ENCODE measurements at places on chromosomes 3 and 15.

GRCh38 chr3:170180079-170180907, 1.2 kb downstream of the PHC3 start:
- no peak for DNase-seq

GRCh38 chr3:136078421-136079364, 113.2 kb downstream of the PPP2R3A start:
- DNase-seq: no peak

DNA sequence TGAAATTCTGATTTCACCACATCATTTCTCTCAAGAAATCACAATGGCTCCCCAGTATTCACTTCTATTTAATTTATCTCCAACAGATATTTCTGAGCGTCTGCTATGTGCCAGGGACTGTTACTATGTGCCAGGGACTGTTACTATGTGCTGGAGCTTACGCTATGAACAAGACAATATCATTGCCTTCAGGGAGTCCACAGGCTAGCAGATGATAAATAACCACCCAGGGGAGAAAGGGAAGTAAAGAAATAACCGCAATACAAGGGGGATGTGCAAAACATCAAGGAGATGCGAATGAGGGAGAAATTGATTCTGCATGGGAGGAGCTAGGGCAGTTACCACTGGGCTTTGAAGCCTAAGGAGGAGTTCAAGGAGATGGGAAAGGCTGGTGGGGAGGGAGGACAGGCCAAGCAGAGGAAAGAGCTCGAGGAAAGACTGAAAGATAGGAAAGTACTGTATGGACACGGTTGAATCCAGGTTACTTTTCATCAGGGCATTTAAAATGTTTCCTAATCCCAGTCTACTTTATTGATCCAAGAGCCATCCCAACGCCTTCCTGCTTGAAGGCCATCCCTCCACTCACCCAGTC, 2.5 kb downstream of the THSD4 start:
- no peak for DNase-seq

GRCh38 chr3:169659096-169659819, 4.3 kb downstream of the MECOM start:
- DNase-seq: no peak

GRCh38 chr3:149810846-149811245, 2.2 kb upstream of the RNF13 start:
- no peak for DNase-seq

GRCh38 chr3:85271911-85272310, 313.1 kb downstream of the CADM2 start:
- no peak for DNase-seq

GRCh38 chr3:187101184-187102072, 37.9 kb downstream of the RPL39L start:
- peak; percentile 23 for DNase-seq

- DNase-seq: no peak
Observed at GRCh38 chr3:169008776-169009358, 654.6 kb downstream of the MECOM start.

DNA sequence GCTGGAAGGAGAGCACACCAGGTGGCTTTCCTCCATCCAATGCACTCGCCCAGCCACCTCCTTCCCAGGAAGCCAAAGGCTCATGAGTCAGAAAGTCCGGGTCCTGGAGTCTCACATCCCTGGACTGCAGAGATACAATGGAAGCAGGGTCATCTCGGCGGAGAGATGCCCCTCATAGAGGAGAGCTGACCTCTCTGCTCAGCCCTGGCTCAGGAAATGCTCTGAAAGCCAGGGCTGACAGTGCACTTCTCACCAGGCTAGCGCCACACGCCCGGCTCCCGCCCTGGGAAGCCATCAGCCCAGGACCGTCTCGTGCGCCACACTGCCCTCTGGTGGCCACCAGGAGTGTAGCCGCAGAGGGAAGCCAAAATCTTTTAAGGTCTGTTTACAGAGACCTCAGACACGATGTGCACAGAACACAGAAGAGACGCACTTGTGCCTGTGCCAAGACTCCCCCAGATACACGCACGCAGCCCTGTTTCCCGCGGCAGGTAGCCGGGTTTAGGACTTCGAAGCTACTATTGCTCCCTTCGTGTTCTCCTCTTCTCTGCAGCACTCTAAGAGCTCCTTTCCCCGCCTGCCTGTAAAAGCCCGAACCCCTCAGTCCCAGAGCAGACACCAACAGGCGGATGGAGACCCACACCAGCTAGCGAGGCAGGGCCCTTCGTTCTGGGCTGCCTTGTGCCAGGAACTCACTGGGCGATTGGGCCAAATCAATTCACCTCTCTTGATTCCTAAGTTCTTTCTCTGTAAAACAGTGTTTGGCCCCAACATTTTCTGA, 9.7 kb downstream of the NTRK3 start:
- peak; percentile 52 for DNase-seq

DNA sequence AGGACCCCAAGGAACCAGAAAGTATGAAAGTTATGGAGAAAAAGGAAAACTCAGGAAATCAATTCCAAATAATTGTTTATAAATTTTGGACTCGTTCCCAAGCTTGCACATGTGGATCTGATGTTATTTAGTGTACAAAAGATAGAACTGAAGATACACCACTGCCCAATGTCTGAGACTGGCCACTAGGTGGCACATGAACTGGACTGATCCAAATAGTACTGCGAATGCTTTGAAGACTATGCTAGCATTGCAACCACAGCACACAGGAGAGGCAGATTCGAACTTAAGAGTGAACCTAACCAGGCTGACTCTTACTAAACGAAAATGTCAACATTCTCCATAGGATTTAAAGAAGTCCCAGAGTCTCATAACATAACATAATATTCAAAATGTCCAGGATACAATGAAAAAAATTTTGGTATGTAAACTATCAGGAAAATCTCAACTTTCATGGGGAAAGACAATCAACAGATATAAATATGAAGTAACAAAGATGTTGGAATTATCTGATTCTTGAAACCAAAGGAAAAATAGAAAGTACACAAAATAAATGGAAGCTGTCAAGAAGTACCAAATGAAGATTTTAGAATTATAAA, 596.7 kb downstream of the FGF12 start:
- no peak for DNase-seq

DNA sequence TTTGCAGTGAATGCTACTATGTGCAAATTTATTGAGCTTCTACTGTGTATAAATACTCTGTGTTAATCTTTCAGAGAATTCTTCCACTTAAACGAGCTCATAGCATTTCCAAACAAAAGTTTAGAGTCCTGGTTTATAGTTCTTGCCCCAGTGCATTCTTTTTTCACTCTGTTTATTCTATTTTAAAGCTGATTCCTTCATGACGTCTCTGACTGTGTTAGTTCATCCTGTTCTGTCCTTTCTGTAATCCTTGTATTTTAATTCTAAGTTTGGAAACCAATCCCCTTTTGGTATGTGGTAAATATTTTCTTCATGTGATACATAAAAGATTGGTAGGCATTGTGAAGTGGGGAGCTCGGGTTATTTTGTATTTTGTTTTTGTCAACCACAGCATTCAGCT, 18.7 kb downstream of the P2RY14 start:
- DNase-seq: no peak

- DNase-seq: no peak
Observed at GRCh38 chr3:143326983-143327778, 207.6 kb downstream of the CHST2 start.

GRCh38 chr3:59429198-59429597, 379.4 kb upstream of the CFAP20DC start:
- no peak for DNase-seq

DNA sequence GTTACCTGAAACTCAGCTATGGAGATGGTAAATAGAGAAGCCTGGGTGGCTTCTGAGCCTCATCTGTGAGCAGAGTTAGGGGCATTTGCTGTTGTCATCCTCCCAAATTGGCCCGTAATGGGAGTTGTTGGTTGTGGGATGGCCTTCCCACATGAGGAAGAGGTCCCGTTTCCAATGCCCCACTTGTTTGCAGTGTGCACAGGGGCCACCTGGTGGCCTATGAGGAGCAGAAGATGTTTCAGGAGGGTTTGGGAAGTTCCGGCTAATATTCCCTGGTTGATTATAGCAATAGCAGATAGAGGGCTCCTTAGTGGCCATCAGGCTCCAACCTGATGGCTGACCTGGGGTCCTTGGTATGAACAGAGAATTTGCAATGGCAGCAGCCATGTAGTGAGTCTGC, 1546.5 kb downstream of the OTOL1 start:
- DNase-seq: no peak

- DNase-seq: no peak
Observed at GRCh38 chr3:74387111-74387735, 227.2 kb downstream of the CNTN3 start.

GRCh38 chr15:83398626-83399025, 48.5 kb upstream of the SH3GL3 start:
- no peak for DNase-seq

GRCh38 chr3:45632956-45633355, 38.4 kb downstream of the LIMD1 start:
- no peak for DNase-seq

GRCh38 chr3:196962930-196963630, 5.6 kb downstream of the PIGZ start:
- no peak for DNase-seq

- DNase-seq: no peak
Observed at GRCh38 chr15:73518180-73518862, 75.4 kb downstream of the REC114 start.

DNA sequence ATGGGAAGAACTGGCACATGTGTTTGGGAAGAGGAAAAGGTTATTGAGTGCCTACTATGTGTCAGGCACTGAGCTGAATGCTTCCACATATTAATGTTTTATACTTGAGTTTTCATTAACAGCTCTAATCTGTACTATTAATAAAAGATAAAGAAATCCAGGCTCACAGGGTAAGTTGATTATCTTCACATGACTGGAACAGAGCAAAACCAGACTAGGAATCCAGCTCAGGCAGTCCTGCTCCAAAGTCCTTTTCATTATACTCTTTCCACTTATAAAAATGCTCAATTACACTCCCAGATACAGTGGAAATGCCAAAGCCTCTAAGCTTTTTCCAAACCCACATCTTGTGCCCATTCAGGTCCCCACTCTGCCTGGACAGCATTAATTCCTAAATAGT, 97.6 kb downstream of the TNIK start:
- no peak for DNase-seq

GRCh38 chr3:55416331-55416821, 70.7 kb downstream of the WNT5A start:
- no peak for DNase-seq

- DNase-seq: peak; percentile 93
Observed at GRCh38 chr3:140941434-140942220, at the start of gene SLC25A36. Gene SLC25A36 (plus strand): TSS chr3:140941836. CDS start chr3:140942055, 219 bp downstream.

- no peak for DNase-seq
Observed at GRCh38 chr3:193768070-193768394, 175.0 kb downstream of the OPA1 start.

DNA sequence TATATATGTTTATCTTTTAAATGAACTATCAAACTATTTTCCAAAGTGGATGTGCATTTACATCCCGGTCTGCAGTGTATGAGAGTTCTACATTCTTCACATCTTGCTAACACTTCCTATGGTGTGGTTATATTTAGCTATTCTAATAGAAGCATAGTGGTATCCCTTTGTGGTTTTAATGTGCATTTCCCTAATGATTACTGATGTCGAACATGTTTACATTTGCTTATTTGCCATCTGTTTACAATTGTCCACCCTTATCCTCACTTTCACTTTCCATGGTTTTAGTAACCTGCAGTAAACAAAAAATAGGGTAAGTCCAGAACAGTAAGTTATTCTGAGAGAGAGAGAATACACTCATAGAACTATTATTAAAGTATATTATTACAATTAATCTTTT, 360.5 kb upstream of the NAALADL2 start:
- no peak for DNase-seq

GRCh38 chr15:73601451-73602445, 31.4 kb downstream of the NPTN start:
- DNase-seq: no peak

GRCh38 chr15:98800437-98801233, 152.3 kb downstream of the IGF1R start:
- DNase-seq: no peak

DNA sequence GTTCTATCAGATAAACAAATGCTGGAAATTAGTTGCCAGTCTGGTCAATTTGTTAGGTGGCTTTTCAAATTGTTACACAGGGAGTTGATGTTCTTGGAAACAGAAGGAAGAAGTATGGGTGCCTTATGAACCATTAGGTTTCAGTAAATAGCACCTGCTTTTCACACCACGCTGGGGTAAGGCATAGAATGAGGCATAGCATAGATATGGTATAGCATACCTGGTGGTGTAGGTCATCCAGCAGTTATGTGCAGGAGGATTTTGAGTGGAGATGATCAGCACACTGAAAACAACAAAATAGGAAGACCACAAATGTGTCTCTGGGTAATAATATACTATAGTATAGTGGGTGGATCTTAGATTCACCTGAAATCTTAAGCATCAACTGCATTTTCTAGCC, 121.4 kb downstream of the GMPS start:
- no peak for DNase-seq

GRCh38 chr15:43508991-43509659, 8.3 kb upstream of the MAP1A start:
- DNase-seq: no peak

- DNase-seq: no peak
Observed at GRCh38 chr3:139317660-139318430, 26.0 kb upstream of the MRPS22 start.

- DNase-seq: peak; percentile 74
Observed at GRCh38 chr15:31365655-31366127, 39.1 kb downstream of the KLF13 start.

DNA sequence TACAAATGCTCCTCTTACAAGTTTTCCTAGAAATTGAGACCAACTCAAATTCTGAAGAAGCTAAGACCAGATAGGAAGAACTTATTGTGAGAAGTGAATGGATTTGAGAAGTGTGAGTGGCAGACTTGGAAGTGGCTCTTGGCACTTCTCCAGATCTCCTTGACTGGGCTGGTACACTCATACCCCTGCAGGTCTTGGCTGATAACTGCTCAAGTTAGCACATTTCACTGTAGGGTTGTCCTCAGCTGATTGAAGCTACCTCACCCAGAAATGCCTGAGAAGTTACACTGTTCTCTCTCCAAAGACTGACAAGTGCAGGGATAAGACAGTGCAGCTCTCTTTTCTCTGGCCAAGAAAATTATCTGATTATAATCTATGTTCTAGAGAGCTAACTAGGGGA, 16.5 kb upstream of the CLDN1 start:
- DNase-seq: no peak

GRCh38 chr3:189304465-189305351, 132.9 kb downstream of the TPRG1 start:
- DNase-seq: no peak

- DNase-seq: no peak
Observed at GRCh38 chr3:33277193-33277882, at the start of gene FBXL2. Gene FBXL2 (plus strand): TSS chr3:33277442. CDS start chr3:33277513, 71 bp downstream.

GRCh38 chr3:142652826-142653292, 56.7 kb downstream of the PLS1 start:
- no peak for DNase-seq

DNA sequence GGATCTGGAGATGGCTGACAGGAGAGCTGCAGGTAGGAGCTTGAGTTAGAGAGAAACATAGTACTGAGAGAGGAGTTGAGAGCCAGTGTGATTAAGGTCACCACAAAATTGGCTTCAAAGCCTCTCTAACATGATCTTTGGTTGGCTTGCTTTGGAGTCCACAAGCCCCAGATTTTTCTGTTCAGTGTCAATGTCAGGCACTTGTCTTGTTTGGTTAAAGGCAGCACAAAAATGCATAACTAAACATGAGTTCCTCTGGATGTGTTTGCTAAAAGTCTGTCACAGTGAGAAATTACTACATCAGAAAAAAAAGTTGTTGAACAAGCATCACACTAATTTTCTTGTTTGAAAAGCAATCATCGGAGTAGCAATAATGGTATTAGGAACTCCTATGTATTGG, 440.5 kb downstream of the NTRK3 start:
- no peak for DNase-seq

GRCh38 chr3:190414297-190414696, 26.3 kb downstream of the CLDN16 start:
- DNase-seq: no peak
